ENCODE measurements at places on chromosomes 16 and 17.

DNA sequence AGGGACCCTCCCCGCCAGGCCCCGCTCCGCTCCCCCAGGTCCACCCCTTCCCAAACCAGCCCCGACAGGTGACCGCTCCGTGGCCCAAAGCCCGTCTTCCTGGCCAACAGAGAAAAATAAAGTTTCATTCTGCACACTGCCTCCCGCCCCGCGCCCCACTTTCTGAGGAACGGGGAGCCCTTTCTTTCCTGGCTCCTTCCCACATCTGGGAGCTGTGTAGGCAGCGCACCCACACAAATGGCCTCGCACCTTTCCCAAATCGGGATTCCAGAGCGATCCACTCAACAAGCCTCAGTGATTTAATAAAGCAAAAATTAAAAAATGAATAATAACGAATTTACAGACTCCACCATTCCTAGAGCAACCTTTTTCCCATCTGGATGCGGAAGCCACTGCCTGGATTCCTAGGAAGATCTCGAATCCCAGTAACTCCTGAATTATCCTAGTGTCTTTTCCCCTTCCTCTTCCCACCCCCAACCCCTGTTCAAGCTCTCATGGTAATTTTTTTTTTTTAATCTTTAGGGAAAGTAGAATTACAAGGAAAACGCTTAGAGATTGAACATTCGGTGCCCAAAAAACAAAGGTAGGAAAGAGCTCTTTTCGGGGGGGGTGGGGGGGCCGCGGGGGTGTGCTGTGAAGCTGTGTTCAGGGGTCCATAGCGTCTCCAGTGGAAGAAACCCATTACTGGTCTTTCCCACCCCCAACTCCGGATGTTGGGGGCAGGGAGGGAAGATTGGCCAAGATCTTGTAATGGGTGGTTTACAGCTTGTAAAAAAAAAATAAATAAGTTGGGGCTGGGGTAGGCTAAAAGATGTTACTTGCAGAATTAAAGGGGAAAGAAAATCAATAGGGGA, 1.6 kb downstream of the IGF2BP1 start:
- DNase-seq: no peak

- no peak for DNase-seq
Observed at GRCh38 chr17:56098746-56099145, 54.5 kb upstream of the ANKFN1 start.

DNA sequence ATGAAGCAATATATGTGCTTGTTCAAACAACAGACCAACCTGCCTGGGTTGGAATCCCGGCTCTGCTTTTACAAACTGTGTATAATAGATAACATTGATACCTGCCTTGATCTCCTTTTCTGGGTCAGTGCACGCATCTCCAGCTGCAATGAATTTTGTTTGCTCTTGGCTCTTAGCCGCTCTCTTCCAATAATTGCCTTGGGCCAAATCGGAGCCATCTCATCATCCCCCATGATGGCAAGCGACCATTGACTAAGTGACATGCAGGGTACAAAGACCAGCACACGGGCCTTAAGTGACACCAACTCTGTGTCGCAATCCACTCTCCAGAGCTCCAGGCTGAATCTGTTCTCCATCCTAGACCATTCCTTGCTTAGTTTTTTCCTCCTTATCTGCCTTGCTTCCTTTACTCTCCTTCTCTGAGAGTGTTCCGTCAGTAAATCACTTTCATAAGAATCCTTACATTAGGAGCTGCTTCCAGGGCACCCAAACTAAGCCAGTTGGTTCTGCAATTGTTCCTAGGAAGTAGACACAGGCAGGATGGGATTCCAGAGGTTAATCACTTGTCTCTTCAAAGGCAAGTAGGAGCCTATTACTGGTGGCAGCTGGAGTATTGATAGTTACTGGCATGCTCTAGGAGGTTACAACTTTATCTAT, 134.2 kb downstream of the ABCA8 start:
- no peak for DNase-seq

- no peak for DNase-seq
Observed at GRCh38 chr16:86150641-86151238, 251.8 kb downstream of the IRF8 start.

DNA sequence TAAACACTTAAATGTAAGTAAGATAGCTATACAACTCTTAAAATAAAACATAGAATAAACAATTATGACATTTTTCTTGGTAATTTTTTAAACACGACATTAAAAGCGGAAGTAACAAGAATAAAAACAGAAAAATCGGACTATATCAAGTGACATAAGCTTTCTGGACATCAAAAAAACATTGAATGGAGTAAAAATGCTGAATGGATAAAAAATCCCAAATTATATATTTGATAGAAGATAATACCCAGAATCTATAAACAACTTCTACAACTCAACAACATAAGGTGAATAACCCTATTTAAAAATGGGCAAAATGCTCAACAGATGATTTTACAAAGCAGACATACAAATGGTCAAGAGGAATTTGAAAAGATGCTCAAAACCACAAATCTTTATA, 1866.5 kb downstream of the TP53TG3F start:
- no peak for DNase-seq

GRCh38 chr17:32946375-32947135, 18.6 kb downstream of the TMEM98 start:
- DNase-seq: no peak

DNA sequence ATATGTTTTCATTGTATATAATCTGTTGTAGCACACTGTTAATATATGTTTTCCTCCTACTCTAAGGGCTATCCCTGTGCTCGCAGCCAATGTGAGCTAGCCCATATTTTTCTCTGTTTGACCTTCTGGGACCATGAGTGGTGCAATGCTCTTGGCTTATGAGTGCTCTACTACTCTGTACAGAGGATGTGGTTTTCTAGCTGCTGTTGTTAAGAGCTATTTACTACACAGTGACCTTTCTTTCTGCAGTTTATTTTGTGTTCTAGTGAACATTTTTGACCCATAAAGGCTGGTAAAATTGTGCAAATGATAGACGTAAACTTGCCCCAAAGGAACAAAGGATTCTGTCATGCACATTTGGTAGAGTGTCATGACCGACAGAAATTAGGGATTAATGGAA, 84.1 kb upstream of the CPHXL start:
- no peak for DNase-seq

DNA sequence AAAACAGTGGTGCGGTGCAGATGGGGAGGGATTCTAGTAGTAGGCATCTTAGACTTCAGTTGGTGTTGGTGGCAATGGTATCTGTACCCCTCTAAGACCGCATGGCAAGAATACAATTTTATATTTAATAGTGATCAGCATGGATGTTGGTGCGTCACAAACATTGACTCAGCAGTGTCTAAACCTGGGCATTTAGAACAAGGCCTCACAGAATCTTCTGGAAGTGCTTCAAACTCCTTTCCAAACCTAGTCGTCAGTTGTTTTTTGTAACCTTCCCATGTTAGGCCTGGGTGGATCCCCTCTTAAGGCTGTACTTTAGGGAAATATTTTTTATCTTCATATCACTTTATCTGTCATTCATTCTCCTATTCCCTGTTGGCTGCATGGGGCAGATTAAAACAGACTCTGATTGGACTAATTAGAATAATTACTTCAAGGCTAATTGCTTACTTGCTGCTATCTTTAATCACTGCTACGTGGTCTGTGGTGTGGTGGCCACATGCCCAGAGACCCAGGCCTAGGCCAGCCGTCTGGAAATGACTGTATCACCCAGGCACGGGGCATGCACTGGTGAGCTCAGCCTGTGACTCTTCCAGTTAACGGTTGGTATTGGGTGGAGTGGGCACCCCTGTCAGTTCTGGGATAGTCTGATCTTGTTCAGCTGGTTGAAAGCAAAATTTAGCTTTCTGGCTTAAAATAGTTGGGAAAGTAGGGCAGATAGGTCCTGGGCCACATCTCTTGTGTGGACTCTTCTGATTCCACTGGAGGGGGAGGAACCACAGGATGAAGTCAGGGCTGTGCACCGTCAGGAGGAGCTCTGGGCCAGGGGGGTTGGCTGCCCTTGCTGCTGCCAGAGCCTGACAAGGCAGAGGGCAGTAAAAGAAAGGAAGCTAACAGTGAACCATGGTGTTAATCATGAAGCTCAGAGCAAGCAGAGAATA, 4.5 kb downstream of the ALKBH5 start:
- no peak for DNase-seq

GRCh38 chr17:27418366-27418615, 38.0 kb upstream of the KSR1 start:
- no peak for DNase-seq

GRCh38 chr17:9028988-9029570, 7.8 kb downstream of the NTN1 start:
- no peak for DNase-seq
